ENCODE measurements at places on chromosomes 6 and 20. TPM values are rescaled to one million over a fixed set of nuclear protein-coding genes. Genes with fewer than 3 reads are reported as not detected.

Gene PTCHD4
- total RNA-seq, result 0.09 TPM

Gene GNMT
- 3.0 TPM for total RNA-seq

Gene AGPAT4
- total RNA-seq, result 2.7 TPM

Gene TMEM74B
- total RNA-seq, result 0.47 TPM

Gene VSTM2L
- total RNA-seq, result 4.4 TPM

Gene ZNF165
- 0.99 TPM for total RNA-seq

Gene MLN
- 0.61 TPM for total RNA-seq

Gene METTL24
- 1.5 TPM for total RNA-seq

Gene HMGN3
- 197 TPM for total RNA-seq

Gene TMEM14C
- 84.4 TPM for total RNA-seq

Gene TSPO2
- 0.38 TPM for total RNA-seq

Gene FLRT3
- 9.9 TPM for total RNA-seq

Gene FGD2
- total RNA-seq, result 8.5 TPM

Gene SASH1
- total RNA-seq, result 3.7 TPM

Measured in thymus (tissue), 14 donors.